Kidney tubule cell (primary cell): ENCODE measurements at places on chromosomes 4 and X.
A peak's percentile ranks its signal among the peaks of the same experiment; 100 is the strongest.

- peak; percentile 41 for DNase-seq
Measured at GRCh38 chr4:150130933-150131332, 52.7 kb downstream of the DCLK2 start.

- DNase-seq, result peak; percentile 4
Measured at GRCh38 chrX:38271154-38271716, 50.6 kb upstream of the SRPX start.

DNA sequence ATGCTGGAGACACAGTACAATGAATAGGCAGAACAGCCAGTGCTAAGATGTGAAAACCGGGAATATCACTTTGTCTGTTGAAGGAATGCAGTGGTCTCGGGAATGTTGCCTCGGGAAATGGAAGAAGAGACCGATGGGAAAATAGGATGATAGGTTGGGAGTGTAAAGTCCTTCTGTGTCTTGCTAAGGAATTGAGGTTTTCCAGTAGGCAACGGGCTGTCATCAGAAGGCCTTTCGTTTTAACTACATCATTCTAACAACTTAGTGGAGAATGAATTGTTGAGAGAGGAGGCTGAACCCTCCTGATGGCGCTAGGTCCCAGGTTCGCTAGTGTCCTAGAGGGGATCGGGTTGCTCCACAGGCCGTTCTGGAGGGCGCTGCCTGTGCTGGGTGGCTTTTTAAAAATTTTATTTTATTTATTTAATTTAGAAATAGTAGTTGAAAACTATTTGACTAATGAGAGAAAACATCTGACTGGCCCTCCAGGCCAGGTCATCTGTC is 730 bp downstream of the VBP1 start:
- DNase-seq, result no peak

GRCh38 chr4:98026362-98026761 is 116.9 kb downstream of the STPG2 start:
- no peak for DNase-seq

GRCh38 chrX:71298119-71298518 is 3.4 kb upstream of the ITGB1BP2 start:
- DNase-seq, result no peak

DNA sequence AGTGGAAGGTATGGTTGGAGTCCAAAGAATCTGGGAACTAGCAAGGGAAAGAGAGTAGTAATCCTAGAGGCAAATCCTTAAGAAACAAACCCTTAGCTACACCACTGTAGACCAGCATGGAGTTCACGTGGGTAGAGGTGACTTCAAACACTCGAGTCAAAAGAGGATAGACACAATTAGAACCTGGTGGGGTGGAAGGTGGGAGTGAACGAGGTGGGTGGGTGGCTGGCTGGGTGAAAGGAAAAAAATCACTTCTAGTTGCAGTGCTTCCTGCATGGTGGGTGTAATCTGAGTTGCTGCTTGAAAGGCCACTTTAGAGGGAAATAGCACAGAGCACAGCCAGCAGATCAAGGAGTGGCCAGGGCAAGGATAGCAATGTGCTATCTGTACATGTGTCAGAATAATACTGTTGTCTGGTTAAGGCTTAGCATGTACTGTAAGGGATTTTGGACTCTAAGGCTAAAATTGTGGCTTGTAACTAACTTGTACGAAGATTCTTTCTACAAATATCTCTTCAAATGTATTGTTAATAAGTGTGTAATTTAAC is 356.2 kb downstream of the GRIA2 start:
- no peak for DNase-seq

GRCh38 chrX:106894978-106895452 is 8.1 kb downstream of the RIPPLY1 start:
- peak; percentile 83 for DNase-seq

DNA sequence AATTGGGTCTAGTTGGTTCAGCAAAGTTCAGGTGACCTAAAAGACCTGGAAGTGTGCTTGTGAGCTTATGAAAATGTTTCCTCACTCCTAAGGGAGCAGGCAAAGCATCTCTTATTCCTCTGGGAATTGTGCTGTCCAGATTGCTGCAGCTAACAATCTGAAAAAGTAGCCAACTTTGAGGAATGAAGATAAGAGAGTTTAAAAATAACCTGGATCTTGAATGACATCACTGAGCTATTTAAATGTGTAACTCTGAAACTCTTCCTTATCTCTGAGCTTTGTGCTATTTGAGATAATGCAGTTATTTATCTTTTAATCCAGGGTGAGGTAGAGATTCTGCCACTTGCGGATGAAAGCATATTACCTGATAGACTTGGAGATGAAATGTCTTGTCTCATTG is 384.8 kb downstream of the PPP4R3C start:
- no peak for DNase-seq

- DNase-seq, result no peak
Measured at GRCh38 chrX:153339662-153340061, 5.7 kb downstream of the ZNF275 start.

GRCh38 chr4:125547836-125548235 is 233.1 kb downstream of the FAT4 start:
- no peak for DNase-seq

- no peak for DNase-seq
Measured at GRCh38 chr4:176953021-176953420, 160.3 kb upstream of the VEGFC start.

- no peak for DNase-seq
Measured at GRCh38 chr4:118845552-118846050, 9.7 kb upstream of the SEC24D start.

DNA sequence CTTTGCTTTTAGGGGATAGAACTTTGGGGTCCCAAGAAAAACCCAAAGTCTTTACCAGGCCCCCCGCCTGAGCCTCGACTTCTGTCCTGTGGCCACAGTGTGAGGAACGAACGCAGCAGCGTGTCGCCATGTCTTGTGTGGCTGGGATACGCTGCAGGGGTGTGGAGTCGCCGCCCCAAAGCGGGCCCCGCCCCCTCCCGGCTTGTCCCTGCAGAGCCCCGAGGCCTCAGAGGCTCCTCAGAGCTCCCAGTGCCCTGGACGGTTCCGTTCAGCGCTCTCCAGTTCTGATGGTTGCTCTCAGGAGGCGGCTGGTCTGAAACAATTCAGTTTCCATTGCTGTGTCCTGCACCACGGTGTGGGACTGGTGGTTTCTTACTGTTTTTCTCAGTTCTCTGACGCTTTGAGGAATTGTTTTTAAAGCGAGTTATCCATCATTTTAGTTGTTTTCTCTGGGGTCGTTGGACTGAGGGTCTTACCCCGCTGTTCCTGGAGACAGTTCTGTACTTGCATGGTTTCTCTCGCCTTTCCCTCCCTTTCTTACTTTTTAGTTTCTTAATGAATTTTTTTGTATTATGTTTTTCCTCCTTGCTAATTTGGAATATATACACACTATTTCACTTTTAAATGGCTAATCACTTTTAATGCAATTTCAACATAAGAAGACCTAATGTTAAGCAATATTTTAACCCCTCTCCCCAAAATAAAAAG is 1.6 kb upstream of the IDUA start:
- peak; percentile 63 for DNase-seq

GRCh38 chrX:132090403-132091159 is 37.2 kb downstream of the FRMD7 start:
- no peak for DNase-seq

DNA sequence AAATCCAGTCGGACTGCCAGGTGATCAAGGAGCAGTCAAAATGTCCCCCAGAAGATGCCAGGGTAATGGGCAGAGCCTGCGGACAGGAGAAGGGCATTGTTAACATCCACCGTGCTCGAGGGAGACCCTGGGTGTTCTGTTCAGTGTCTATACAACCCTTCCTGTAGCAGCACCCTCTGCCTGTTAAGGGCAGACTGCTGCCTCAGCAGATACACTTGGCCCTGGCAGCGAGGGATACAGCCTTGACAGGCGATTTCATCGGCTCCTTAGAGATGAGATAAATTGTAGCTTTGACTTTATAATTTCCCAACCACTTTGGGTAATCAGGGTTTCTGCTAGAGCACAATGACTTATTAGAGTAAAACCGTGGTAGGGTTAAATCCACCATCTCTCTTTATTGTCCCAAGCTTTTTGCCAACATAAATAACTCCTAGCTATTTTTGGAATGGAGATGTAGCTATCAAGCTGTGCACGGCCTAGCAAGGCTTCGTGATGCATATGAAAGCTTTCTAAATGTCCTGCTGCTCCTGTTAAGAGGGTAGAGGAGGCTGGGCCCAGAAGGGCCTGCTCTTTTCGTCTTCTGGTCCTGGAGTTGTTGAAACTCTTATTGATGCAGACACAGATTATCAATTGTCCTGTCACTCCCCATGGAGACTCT is 195.9 kb downstream of the CPEB2 start:
- no peak for DNase-seq

DNA sequence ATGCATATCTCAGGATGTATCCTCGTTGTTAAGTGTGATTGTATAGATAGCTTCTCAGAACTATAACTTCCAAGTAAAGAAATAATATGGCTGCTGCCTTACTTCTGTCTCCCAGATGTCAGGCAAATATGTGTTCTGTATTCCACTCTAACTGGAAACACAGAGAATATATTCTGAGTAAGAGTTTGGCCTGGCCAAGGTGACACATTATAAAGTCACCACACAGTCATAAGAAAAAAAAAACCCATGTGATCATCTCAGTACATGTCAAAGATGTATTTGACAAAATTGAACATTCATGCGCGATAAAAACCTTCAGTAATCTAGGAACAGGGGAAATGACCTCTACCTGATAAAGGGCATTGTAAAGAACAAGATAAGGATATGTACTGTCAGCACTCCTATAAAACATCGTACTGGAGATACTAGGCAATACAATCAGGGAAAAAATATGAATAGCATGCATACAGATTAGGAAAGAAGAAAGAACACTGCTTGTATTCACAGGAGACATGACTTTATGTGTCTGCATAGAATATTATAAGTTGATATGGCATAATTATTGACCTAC is 207.1 kb downstream of the ZNF330 start:
- DNase-seq, result peak; percentile 30

GRCh38 chr4:38320343-38320695 is 343.7 kb upstream of the KLF3 start:
- no peak for DNase-seq

GRCh38 chrX:93585661-93586060 is 87.7 kb downstream of the NAP1L3 start:
- DNase-seq, result peak; percentile 35

GRCh38 chr4:121951521-121952110 is at the start of gene TRPC3:
TRPC3 (minus strand) TSS chr4:121952060; CDS start chr4:121951680, 380 bp downstream.
- DNase-seq, result peak; percentile 10

GRCh38 chr4:14458463-14458862 is 543.8 kb upstream of the CPEB2 start:
- no peak for DNase-seq

DNA sequence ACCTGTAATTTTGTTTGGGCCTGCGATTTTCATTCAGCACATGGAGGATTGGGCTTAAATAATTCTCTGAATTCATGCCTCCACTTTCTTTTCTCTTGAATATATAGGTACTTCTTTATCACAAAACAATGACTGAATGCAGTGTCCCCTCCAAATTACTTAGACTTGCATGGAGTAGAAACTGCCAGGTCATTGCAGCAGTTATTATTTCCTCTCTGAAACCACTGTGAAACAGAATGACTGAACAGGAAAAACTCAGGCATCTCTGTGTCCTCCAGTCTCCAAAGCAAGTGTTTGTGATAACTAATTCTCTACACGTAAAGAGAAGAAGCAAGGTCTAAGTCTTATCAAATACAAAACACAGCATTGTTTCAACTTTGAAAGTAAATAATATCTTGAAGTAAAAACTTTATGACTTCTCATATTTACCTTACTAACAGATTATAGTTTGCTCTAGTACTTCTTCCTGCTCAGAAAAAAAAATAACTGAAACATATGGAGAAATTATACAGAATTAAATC is 144.5 kb upstream of the DIAPH2 start:
- no peak for DNase-seq

- no peak for DNase-seq
Measured at GRCh38 chr4:154009788-154010187, 220.9 kb upstream of the SFRP2 start.

GRCh38 chrX:136691028-136691809 is 43.3 kb downstream of the CD40LG start:
- peak; percentile 79 for DNase-seq

DNA sequence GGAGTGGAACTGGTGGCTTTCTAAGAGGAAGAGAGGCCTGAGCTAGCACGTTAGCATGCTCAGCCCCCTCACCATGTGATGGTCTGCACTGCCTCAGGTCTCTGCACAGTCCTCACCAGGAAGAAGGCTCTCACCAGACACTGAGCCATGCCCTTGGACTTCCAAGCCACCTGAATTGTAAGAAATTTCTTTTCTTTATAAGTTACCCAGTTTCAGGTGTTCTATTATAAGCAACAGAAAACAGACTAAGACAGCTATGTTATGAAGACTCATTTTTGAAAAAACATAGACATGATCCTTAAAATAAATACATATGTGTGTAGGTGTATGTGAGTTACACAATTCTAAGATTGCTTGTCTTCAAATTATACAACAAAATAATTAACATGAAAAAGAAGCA is 74.7 kb downstream of the CEP44 start:
- DNase-seq, result peak; percentile 26

- DNase-seq, result no peak
Measured at GRCh38 chr4:129379429-129379828, 283.5 kb downstream of the C4orf33 start.

- DNase-seq, result no peak
Measured at GRCh38 chr4:52933738-52934137, 71.6 kb downstream of the RASL11B start.

DNA sequence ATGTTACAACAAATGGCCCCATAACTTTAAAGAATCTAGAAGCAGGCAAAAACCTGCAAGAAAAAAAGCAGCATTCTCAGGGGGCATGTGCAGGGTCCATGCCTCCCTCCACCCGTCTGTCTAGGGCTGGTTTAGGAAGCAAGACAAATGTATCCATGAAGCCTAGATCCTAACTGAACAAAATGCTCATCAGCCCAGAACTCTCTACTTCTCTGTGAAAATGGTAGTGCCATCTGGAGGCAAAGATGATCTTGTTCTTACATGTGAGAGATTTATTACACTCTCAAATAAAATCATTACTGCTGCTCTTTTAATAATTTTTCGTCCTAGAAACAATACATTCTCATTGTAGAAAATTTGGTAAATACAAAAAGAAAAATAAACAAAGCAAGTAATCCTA is 26.7 kb downstream of the NR3C2 start:
- peak; percentile 9 for DNase-seq

GRCh38 chrX:78506248-78506647 is 152.9 kb downstream of the RTL3 start:
- DNase-seq, result no peak

- no peak for DNase-seq
Measured at GRCh38 chrX:97538745-97539144, 655.0 kb downstream of the RPA4 start.
